ENCODE measurements at places on chromosomes 1 and 21.

- DNase-seq, result peak; percentile 62
These were observed 79.9 kb downstream of the MORN1 start for GRCh38 chr1:2311184-2312032.

GRCh38 chr1:243733670-243734307 is 116.3 kb downstream of the AKT3 start:
- no peak for DNase-seq

DNA sequence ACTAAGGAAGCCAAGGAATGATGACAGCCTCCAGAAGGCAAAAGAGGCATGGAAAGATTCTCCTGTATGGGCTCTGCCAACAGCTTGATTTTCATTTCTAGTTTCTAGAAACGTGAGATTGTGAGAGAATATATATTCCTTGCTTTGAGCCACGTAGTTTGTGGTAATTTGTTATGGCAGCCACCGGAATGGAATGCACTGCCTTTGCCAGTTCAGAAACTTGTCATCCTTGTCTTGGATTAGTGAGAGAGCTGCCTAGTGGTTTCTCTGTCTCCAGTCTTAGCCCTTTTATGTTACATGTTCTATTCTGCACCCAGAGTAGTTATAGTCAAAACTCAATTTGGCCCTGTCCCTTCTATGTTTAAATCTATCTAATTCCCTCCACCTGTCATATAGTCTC is 216.0 kb upstream of the PTGFR start:
- DNase-seq, result peak; percentile 46

DNA sequence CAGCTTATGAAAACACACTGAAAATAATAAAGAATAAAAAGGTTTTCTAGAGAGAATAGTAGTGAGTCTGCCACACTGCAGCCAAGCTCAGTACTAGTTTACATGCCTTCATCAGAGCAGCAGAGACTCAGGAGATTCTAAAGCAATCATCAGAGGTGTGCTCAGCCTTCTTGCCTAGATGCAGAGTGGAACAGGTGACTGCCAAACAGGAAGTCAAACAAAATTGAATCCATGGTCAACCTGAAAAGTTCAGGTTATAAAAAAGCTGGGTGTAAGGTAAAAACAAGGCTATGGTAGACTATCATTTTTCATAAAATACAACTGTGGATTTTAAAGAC is 165.3 kb upstream of the C1orf105 start:
- DNase-seq, result peak; percentile 39

DNA sequence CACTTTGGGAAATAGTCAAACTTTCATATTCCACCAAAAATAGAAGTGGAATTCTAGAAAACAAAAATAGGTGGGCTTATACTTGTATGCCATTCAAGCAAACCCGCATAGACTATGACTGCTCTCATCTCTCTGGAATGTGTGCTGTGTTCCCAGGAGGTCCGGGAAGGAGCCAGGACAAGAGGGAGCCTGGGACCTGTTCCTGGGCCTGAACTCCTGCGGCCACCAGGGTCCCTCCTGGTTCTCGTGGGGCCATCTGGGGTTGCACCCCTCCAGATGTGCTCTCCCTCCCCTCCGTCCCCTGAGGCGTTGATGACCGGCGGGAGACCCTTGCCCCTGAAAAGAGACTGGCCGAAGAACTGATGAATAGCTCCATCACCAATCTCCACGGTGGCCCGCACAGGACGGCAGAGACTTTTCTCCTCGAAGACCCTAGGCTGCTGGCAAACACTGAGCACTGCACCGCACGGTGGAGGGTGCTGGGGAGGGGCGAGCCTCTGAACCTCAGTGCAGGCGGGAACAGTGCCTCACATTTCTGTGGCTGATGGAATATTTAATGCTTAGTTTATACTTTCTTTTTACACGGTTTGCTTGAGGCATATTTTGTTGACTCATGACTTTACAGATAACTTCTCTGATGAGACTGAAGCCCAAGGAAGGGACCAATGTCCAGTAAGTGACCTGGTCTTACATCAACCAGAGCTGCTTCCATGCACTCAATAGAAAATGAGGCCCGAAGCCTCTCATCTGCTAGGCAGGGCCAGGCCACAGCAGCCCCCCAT is 9.6 kb upstream of the ADARB1 start:
- DNase-seq, result no peak

- DNase-seq, result no peak
These were observed at the start of gene OLIG1 for GRCh38 chr21:33069994-33070743. Gene OLIG1, plus strand, starts transcription at chr21:33070141. Its CDS starts 106 bp downstream, at chr21:33070247.

DNA sequence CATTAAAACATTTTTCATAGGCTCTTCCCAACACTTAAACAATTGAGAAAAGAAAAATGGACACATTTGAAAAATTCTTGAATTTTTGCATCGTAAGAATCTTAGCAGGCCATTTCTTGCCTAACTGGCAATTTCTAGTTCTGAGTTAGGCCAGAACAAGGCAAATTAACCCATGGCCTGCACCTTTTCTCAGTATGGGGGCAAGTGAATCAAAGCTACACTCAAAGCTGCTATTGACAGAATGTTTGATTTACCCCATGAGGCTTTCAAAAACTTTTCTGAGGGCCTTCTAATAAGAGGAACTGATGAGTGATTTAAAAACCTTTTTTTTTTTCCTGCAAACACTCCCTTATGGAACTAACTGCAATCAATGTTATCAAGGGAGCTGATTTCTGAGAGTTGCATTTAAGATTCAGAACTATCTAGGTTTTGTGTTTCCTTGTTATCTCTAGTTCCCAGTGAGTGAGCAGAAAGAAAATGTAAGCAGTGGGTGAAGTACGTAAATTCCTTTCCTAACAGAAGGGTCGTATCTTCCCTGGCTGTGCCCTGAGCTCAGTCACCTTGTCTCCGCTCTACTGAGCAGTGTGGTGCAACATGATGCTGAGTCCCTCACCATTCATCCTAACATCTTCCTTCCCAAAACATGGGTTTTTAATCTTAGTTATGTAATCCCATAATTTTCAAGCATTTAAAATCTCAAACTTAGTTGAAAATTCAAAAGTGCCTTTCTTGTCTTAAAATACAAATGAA is 353.7 kb downstream of the DPYD start:
- no peak for DNase-seq

DNA sequence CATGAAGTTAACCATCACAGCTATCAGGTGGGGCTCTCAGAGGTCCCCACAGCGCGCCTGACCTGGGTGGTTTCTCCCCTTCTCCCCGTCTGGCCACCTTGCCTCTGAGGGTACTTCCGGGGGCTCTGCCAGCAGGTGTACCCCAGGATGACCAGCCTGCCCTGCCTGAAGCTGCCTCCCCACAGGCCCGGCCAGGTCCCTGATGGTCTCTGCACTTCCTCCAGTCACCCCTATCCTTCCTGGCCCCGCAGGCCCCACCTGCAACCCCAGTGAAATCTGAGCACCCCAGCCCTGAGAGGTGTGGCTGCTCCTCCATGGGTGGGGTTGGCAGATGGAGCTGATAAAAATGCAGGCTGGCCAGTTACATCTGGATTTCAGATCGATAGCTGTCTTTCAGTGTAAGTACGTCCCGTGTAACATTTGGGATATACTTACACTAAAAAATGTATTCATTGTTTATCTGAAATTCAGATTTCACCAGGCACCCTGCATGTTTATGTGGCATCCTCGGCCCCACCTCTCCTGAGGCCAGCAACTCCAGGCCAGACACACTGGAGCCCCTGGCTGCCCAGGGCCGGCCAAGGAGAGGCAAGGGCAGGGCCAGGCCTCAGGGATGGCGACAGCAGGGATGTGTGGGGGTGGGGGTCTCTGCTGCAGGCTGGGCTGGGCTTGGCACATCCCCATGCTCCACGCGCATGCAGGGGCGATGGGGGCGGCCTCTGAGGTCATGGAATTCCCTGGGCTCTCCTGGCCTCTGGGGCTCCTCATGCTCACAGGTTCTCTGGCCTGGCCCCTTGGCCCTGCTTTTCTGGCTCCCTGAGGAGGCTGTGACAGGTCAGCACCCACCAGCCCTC is 25.1 kb downstream of the LRRC3 start:
- DNase-seq, result no peak

- DNase-seq, result no peak
These were observed 30.6 kb downstream of the ELK4 start for GRCh38 chr1:205601205-205601604.

- DNase-seq, result no peak
These were observed 10.1 kb upstream of the SLAMF9 start for GRCh38 chr1:159964144-159964543.

DNA sequence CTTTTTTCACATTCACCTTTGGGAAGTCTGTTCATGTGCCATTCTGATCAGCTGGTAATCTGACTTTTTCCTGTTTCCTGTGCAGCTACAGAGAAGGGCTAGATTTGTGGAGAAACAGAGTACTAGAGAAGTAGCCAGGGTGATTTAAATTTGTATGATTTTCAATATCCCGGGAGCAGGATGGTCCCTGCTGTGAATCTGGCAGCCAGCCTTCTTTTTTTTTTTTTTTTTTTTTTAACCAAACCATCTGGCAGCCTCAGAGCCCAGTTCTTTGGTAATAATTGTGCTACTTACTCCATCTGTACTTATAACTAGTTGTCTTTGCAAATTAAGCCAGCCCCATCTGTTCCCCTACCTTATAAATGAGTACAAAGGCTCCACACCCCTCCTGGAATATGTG is 248.6 kb upstream of the DEPDC1 start:
- DNase-seq, result no peak

DNA sequence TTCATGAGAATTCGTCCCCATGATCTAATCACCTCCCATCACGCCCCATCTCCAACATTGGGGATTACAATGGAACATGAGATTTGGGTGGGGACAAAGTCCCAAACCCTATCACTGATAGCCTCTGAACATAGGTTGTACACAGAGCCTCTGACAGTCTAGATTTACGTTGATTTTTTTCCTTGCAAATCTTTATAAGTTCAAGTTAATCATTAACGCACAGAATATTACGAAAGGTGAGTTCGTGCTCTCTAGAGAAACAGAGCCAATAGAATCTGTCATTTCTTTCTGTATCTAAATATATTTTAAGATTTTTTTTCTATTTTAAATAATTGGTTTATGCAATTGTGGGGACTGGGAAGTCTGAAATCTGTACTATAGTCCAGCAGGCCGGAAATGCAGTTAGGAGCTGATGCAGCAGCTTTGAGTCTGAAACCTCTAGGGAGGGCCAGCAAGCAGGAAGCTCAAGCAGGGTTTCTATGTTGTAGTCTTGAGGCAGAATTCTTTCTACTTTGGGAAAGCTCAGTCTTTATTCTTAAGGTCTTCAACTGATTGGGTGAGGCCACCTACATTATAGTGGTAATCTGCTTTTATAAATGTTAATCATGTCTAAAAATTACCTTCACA is 61.0 kb downstream of the SELENOF start:
- DNase-seq, result no peak

DNA sequence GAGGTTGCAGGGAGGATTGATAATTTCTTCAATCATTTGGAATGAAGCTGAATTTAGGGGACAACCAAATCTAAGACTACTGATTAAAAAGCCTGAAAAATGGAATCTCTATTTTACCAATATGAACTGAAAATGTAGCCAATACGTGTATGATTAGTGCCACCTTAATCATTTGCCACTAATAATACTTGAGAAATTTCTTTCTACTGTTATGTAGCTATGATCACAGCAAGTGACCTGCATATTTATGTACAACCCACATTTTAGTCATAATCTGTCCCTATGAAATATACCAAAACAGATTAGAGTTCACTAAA is 6.5 kb downstream of the COLGALT2 start:
- no peak for DNase-seq

DNA sequence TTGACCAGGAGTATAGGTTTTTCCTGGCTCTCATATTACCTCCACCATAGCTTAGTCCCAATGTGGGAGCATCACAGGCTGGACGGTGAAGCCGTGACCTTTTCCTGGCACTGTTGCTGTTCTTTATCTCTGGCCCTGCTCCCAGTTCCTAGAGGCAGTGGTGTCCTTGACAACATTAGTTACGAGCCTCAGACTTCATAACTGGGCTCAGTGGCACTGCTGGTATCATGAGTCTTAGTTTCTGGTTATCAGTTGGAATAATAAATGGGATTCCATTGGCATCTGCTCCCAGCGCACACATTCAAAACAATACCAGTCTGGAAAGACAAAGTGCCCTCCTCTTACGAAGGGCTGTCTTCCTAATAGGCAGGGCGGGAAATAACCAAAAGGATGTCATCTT is 8.0 kb downstream of the RNPEP start:
- no peak for DNase-seq

- DNase-seq, result no peak
These were observed 7.3 kb upstream of the SEC16B start for GRCh38 chr1:177977141-177977540.

DNA sequence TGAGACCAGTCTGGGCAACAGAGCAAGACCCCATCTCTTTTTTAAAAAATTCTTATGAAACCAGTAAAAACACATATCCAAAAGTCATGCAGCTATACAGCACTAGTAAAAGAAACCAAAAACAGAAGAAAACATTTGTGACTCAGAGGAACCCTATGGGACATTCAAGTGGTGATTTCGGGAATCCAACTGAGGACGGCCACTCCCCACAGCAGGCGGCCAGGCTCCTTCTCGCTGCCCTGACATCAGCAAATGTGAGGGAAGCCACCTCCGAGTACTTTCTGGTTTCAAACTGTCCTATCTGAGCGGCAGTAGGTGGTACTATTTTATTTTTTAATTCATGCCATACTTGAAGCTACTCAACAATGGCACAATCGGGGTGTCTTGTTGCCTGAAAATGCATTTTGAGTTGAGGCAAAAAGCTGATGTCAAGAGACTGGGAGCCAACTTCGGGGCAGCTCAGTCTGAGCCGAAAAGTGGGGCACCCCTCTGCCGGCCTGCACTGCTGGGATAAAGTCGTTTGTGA is 3.3 kb downstream of the SUMO3 start:
- DNase-seq, result no peak

- DNase-seq, result no peak
These were observed 50.8 kb upstream of the POU3F1 start for GRCh38 chr1:38097284-38097898.

DNA sequence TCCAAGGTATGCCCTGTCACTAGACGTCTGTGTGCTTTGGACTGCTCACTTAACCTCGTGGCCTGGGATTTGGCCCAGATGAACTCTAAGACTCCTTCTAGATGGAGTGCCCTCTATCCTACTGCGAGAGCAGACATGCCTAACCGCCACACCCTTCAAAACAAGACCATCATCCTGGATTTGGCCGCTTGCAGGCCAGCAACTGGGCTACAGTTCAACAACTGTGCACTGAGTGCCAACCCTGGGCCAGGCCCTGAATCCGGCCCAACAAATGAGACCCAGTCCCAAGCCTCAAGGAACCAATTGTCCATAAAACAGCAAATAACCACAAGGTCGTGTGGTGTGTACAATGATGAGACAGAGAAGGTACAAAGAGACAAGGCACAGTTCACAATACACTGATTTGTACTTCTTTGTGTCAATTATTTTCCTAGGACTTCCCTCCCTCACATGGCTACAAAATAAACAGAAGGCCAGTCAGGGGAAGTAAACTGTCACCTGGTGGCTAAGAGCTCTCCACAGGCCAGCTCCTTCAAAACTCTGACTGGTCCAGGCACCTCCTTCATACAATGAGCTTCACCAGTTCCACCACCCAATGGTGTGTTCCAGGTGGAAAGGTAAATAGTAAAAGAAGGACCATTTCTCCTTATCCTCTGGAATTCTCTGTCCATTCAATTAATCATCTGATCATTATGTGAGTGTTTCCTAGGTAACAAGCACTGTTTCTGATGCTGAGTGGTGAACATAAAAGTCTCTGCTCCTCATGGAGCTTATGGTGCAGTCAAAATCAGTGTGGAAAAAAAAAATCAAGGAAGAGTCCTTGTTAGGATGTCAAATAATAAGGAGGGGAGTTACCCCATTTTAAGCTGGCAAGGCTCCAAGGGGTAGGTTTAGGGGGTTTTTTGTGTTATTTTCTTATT is 60.4 kb downstream of the CAPZB start:
- DNase-seq, result no peak

GRCh38 chr21:24411429-24411828 is 1195.9 kb downstream of the MRPL39 start:
- DNase-seq, result no peak

All from H4 (cell line).